H54 (cell line): ENCODE measurements at places on chromosomes 5 and 9.

DNA sequence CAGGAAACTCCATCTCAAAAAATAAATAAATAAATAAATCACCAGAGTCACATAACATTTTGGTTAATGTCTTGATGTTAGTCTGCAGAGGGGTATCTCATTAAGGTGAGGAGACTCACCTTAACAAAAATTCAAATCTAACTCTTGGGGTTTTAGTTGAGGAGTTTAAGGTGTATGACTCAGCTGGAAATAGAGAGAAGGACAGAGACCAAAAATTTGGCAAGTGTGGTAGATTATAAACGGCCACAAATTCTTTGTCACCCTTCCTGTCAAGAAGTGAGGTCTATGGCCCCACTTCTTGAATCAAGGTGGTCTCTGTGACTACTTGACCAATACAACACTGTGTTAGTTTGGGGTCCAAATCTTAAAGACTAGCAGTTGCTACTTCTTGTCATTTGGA lies 60.8 kb downstream of the TTC39B start:
- DNase-seq: no peak

DNA sequence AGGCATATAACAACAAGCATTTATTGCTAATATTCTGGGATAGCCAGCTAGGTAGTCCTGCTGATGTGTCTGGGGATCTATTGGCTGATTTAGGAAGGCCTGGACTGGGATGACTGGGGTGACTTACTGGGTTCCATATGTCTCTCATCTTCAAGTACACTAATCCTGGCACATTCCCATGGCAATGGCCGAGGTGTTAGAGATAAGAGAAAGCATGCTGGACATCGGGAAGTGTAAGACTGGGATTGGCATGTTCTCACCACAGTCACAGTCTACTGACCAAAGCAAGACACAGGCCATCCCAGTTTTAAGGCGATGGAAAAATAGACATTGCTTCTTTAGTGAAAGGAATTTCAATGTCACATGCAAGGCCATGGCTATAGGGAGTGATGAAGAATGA lies 29.7 kb downstream of the F2R start:
- no peak for DNase-seq

GRCh38 chr5:180367300-180367699 lies 14.2 kb upstream of the GFPT2 start:
- no peak for DNase-seq

- DNase-seq: no peak
Observed at GRCh38 chr5:666816-667498, 26.2 kb downstream of the TPPP start.

DNA sequence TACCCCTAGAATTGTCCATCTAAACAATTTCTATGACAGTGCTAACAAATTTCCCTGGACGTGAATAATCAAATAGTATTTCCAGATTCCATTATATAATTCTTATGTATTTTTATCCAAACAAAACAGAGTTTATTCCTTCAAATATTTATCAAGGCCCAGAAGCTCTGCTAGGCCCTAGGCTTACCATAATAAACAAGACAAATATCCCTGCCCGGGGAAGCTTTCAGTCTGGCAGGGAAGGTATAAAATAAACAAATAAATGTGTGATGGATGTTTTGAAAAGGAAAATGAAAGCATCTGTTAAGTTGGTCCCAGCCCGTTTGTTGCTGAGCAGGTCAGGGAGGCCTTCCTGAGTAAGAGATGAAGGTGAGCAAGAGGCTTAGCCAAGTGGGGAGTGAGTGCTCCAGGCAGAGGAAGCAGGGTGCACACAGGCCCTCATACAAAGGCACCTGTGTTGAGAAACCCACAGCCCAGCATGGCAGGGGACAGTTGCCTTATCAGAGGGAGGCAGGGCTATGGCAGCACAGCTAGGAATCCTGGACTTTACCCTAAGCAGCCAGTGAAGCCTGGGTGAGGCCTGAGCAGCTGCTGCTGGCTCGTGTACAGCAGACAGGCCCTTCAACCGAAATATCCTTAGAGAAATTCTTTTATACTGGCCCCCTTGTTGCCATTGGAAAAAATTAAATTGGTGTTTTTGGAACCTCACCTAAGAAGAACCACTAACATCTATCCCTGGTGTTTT lies 7.7 kb upstream of the SLC35D2 start:
- no peak for DNase-seq

DNA sequence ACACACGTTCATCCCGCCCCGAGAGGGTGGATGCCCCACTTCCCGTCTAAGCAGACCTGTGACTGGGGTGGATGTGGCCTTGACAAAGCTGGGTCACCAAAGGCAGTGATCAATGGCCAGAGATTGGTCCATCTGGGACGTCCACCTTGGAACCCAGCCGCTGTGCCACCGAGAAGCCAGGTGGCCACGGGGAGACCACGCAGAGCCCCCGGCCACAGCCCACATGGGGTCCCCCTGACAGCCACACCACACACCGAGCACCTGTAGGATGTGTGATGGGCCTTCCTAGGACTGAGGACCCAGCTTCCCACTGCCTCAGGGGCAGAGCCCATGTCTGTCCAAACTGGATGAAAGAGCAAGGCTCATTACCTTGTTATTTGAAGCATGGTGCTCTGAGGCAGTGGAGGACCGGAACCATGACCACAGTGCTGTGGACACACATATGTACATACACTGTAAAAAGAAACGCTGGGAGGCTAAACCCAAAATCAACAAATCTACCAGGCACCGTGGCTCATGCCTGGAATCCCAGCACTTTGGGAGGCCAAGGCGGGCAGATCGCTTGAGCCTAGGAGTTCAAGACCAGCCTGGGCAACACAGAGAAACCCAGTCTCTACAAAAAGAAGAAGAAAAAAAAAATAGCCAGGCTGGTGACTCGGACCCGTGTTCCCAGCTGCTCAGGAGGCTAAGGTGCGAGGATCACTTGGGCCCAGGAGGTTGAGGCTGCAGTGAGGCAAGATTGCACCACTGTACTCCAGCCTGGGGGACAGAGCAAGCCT lies 50.1 kb downstream of the MRPL36 start:
- DNase-seq: no peak

DNA sequence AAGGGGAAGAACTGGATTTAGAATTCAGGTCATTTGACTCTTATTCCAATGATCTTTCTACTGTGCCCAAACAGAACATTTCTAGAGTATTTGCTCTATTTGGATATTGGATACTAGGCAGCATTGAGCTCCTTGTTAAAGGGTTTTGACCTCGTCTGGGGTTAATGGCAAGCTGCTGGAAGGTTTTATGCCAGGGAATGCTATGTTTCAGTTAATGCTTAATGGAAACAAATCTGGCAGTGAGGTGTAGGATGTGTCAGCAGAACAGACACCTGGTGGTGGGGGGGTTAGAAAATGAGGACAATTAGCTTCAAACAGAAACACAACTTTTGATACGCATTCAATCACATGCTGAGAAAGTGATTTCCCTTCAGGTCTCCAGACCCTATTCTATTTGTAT lies 51.5 kb downstream of the AGXT2 start:
- DNase-seq: no peak

DNA sequence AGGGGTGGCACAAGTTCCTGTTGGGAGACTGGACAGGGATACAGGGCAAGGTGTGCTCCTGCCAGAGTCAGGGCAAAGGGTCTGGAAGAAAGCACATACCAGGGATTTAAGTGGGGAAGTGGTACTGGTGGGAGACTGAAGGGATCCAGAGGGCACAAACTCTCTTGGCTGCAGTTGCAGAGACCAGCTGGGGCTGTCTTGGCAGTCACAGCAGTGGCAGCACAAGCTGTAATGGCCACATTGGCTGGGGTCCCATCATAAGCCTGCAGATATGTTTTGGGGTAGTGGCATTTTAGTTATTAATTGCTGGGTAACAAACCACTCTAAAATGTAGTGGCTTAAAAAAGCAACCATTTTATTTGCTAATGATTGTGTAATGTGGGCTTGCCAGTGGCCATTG lies 492.2 kb downstream of the ENC1 start:
- no peak for DNase-seq

GRCh38 chr5:162139190-162139589 lies 71.6 kb downstream of the GABRG2 start:
- no peak for DNase-seq

DNA sequence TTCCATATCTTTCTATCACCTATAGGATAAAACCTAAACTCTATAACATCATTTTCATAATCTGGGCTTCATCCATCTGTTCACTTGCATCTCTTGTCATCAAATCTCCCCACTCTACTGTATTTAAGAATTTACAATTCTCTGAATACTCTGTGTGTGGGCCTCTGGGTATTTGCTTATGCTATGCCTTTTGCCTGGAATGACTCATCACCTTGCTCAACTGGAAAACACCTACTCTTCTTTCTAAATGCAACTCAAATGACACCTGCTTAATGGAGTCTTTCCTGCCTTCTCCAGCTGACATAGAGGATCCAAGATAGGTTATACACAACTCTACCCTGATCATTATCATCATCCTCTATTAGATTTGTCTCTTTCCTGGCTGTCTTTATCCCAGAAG lies 421.7 kb downstream of the SPATA31D1 start:
- DNase-seq: no peak

DNA sequence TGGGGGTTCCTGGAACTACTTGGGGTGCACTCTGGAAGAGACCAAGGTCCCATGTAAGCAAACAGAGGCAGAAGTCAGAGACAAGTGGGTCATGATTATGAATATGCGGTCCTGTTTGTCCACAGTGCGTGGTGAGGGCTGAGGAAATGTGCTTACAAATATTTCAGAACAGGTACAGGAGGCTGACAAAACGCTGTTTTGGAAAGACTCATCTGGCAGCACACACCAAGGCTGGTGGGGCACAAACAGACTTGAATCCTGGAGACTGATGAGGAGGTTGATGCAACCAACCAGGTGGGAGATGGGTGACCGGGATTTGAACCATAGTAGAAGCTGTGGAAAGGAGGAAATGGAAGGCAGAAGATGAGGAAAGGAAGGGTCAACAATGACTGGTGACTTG lies 83.8 kb downstream of the ADRB2 start:
- no peak for DNase-seq

DNA sequence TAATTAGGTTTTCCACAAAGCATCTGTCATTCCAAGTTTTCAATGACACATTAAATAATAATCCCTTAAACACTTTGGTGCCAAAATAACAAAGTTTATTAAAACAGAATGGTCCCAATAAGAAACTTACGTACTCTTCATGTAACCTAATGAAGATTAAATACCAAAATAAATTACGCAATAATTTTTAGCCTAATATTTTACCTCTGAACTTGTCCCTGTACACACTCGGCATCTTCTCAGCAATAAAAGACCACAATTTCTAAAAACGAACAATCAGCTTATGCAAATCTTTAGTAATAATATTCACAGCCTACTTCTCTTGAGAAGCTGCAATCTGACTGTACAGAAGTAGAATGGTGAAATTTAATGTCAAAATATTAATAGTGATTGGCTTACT lies 163.6 kb downstream of the ZDHHC21 start:
- DNase-seq: no peak

DNA sequence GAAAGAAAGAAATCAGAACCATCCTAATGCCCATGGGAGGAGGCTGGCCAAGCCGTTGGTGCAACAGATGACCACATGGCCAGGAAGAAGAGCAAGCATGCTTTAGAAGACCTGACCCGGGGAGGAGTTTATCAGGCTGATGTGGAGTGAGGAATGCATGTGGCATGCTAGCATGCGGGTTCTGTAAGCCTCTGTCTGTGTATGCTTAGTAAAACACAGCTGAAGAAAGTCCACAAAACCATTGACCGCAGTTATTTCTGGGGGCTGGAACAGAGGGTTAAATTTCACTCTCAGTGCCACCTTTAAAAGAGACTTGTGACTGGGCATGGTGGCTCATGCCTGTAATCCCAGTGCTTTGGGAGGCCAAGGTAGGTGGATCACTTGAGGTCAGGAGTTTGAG lies 19.1 kb downstream of the GFI1B start:
- no peak for DNase-seq

DNA sequence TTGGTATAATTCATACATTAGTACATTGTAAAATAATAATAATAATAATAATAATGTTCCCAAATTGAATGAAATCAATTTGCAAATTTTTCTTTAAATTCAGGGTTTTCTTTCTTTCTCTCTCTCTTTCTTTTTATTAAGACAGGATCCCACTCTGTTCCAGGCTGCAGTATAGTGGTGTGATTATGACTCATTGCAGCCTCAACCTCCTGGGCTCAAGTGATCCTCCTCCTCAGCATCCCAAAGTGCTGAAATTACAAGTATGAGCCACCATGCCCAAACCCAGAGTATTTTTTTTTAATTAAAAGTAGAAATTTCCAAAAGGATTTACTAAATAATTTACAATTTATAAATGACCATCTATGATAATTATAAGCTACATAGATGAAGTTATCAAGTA lies 117.7 kb downstream of the HOMER1 start:
- DNase-seq: no peak

- DNase-seq: no peak
Observed at GRCh38 chr5:10894445-10895054, 133.5 kb upstream of the DAP start.

DNA sequence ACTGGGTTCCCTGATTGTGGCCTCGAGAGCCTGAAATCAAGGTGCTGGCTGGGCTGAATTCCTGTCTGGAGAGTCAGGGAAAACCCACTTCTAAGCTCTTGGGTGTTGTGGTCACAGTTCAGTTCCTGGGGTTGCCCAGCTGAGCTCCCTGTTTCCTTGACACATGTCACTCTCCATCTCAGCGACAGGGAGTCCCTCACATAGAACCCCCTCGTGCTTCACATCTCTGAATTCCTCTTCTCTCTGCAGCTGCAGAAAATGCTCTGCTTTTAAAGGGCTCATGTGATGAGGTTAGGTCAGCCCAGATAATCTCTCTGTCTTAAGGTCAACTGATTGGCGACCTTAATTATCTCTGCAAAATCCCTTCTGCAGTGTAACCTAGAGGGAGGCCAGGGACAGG lies 53.5 kb upstream of the NFIL3 start:
- DNase-seq: no peak

DNA sequence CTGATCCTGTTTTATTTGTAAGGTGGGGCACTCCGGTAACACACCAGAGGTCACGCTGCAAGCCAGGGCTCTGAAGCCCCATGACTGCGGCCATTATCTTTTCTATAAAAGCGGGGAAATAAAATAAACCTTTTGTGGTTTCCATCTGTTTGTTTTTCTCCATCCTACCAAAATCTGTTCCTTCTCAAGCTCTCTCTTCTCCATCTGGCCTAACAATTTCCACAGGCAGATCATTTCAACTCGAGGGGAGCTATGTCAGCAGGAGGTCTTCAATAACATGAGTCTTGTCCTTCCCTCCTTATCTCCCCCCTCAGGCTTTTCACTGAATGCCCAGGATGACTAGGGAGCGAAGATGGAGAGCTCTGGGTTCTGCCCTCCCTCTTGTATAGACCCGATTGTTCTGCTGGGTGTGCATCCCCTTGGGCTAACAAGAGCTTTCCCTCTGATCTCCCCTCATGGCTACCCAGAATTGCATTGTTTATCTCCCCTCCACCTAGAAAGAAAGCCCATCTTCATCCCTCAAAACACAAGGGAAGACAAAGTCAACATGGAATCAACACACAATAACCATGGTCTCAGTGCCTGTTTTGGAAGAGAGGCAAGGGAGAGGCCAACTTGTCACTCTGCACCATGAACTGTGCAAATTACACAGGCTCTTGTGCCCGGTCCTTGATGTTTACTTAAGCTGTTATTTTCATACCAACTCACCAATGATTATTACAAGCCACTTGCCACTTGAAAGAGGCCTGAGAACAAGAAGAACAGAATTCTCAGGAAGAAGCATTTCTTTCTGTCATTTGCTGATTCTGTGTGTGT lies 187.8 kb downstream of the FANCC start:
- DNase-seq: no peak

- DNase-seq: no peak
Observed at GRCh38 chr9:105251733-105252404, 7.4 kb downstream of the SLC44A1 start.
